ENCODE measurements at places on chromosomes 13 and 19. TPM values are rescaled to one million over a fixed set of nuclear protein-coding genes. Genes with fewer than 3 reads are reported as not detected.

Gene CEACAM21
- not detected for total RNA-seq

Gene ZNF528
- total RNA-seq, result 24.2 TPM

Gene MEIOSIN
- not detected for total RNA-seq

Gene SEMA6B
- 0.11 TPM for total RNA-seq

Gene SMIM24
- not detected for total RNA-seq

Gene ATP4A
- total RNA-seq, result not detected

Gene ZNF543
- 12.1 TPM for total RNA-seq

Gene OCEL1
- 1.8 TPM for total RNA-seq

Gene GSX1
- not detected for total RNA-seq

Gene ZNF177
- total RNA-seq, result 2.9 TPM

Gene FBXO27
- 3.4 TPM for total RNA-seq

Gene ZNF134
- total RNA-seq, result 19.9 TPM

Gene WASF3
- 10.2 TPM for total RNA-seq

Gene CBLC
- total RNA-seq, result not detected

Gene KLF2
- 2.0 TPM for total RNA-seq

Gene ZNF577
- total RNA-seq, result 4.0 TPM

Gene PINLYP
- total RNA-seq, result 2.9 TPM

Gene GZMM
- not detected for total RNA-seq

Gene ONECUT3
- total RNA-seq, result not detected

Gene ENOX1
- total RNA-seq, result 4.2 TPM

Gene NLRP9
- not detected for total RNA-seq

Gene DAPK3
- 133 TPM for total RNA-seq

Gene LSM14A
- total RNA-seq, result 68.5 TPM

Gene ZNF700
- 11.5 TPM for total RNA-seq

Gene SYNGR4
- total RNA-seq, result not detected

Gene TMEM150B
- not detected for total RNA-seq

Gene DHX34
- total RNA-seq, result 15.6 TPM

Gene LYPD3
- total RNA-seq, result 0.11 TPM
